ELF-1 (cell line): ENCODE measurements at places on chromosomes 3 and 15.
A peak's percentile ranks its signal among the peaks of the same experiment; 100 is the strongest.

DNA sequence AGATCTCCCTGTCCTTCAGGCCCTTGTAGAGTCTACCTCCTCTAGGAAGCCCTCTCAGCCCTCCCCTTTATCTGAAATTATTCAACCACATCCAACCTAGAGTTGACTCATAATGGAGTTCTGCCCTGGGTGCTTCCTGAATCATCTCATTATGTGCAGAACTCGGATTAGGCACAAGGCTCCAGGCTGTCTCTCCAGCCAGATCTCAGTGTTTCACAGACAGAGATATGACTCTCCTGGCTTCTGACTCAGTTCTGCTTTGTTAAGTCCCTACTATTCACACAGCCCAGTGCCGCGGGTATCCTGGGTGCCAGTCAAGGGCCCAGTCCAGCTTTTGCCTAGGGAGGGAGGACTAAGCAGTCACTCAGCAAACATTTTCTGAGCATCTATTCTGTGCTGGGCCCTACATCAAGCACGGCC is 9.3 kb downstream of the STRA6 start:
- DNase-seq = no peak

DNA sequence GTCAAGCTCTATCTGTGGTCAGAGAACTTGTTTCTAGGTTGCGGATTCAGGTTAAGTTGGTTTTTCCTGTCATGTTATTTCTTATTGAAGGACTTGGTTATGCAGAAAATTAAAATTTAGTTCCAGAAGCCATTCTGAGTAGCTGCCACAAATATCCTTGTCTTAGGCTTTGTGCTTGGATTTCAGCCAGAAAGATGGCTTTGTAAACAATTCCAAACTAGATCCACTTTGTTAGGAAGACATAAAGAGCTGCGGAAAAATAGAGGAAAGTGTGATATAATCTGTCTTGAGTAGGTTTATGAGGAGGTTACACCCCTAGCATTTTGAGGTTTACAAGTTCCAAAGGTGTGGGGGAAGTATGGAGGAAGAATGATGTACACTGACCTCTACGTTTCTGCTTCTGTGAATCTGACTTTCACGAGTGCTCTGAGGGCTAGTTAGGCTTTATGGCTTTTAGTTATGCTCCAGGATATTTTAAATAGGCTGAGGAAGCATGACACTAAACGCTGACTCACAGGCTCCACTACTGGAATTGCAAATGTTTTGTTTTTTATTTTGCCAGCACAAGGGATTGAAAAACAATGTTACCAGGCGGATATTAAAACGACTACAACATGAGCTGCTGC is 46.3 kb upstream of the UTS2B start:
- no peak for DNase-seq

DNA sequence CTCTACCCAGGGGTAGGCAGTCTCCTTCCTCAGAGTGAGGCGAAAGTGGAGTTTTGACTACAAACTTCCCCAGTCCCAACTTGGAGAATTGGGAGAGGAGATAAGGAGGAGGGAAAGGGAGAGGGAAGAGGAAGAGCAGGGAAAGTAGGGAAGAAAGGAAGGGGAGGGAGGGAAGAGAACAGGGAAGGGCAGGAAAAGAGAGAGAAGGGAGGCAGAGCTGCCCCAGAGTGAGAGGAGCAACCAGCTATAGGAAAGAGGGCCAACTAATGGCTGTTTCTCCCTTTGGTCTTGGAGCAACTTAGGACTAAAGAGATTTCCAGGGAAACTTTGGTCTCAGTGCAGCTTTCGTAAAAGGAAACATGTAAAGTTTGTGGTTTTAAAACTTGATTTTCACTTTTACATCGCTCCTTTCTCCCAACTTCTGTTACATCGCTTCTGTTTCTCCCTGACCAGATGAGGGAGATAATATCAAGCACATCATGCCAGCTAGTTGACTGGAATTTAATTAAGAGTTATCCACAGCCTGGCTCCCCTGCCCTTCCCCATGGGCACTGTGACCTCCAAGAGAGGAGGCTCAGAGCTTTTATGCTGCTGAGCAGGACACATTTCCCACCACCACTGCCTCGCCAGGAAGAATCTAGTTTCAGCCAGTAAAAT is 1.4 kb downstream of the CA12 start:
- DNase-seq = no peak

GRCh38 chr3:129542747-129543146 is 228 bp upstream of the H1-8 start:
- no peak for DNase-seq

GRCh38 chr3:41933154-41933676 is 28.7 kb downstream of the ULK4 start:
- no peak for DNase-seq

DNA sequence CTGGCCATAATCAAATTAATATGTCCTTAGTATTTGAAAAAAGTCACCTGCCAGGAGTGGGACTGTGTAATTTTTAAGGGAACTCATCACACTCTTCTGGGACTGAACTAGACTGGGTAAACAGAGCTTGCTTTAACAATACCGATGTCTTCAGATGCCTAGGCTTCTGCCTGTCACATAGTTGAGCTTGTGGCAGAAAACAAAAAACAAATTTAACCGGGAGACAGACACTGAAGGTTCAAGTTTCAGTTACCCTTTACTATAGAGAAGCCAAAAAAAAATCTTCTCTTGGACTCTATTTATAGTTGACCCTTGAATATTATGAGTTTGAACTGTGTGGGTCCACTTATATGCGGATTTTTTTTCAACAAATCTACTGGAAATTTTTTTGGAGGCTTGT is 10.8 kb downstream of the PPP1R2 start:
- DNase-seq = no peak

DNA sequence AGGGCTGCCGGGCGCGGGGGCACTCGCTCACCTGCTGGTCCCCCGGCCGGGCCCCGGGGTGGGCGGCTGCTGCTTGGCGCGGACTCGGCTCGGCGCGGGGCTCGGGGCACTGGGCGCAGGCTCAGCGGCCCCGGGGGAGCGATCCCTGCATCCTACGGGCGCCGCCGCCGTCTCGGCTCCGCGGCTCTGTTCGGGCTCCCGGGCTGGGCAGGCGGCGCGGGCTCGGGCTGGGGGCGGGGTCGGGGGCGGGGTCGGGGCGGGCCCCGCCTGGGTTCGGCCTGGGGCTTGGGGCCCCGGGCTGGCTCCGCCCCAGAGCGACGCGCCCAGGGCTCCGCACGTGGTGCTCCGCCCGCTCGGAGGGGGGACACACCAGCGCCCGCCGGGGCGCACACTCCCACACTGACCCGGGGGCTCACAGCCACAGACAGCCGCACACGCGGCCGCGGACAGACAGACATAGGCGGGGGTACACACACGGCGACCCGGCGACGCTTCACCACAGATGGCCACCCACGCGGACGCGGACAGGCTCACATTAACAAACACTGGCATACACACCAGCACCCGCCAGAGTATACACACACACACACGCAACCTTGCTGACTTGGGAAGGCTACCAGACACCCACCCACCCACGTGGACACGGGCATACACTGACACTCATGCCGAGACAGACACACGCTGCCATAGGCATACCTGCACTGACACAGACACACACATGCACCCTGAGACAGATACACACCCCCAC is at the start of gene SCN5A:
Gene SCN5A (minus strand): TSS at position 188 of the 748 bp plus-strand sequence. CDS start 16,380 bp downstream, outside the sequence.
- peak; percentile 28 for DNase-seq

- no peak for DNase-seq
Measured at GRCh38 chr3:32556332-32556731, 14.3 kb downstream of the DYNC1LI1 start.

DNA sequence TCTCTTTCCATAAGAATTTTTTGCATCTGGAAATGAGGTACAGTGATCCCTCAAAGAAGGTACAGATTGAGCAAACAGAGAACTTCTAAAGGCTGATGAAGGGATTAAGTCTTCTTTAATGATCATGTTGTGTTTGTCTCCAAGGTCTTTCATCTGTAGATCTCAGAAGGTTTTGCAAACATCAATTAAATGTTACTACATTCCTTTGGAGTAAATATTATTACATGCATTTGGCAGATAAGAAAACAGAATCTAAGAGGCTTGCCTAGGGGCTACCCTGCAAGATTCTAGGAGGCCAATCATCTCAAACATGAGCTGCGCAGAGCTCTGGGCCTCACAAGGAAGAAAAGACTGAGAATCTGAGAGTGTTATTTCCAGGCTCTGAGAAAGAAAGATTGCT is 70.9 kb upstream of the LPP start:
- DNase-seq = no peak

DNA sequence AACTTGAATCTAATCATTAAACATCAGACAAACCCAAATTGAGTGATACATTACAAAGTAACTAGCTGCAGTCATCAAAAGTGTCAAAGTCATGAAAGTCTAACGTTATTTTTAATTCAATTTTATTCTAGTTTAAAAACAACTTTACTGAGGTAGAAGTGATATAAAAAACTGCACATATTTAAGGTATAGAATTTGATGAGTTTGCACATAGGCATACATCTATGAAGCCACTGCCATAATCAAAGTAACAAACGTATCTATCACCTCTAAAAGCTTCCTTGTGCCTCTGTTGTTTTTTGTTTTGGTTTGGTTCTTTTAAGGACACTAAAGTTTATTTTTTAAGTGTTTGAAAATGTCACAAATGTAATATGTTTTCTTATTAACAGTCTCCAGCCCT is 130.9 kb downstream of the DLG1 start:
- no peak for DNase-seq

- no peak for DNase-seq
Measured at GRCh38 chr3:115576325-115576875, 46.9 kb upstream of the GAP43 start.

GRCh38 chr3:14768182-14768790 is 50.5 kb upstream of the FGD5 start:
- no peak for DNase-seq

DNA sequence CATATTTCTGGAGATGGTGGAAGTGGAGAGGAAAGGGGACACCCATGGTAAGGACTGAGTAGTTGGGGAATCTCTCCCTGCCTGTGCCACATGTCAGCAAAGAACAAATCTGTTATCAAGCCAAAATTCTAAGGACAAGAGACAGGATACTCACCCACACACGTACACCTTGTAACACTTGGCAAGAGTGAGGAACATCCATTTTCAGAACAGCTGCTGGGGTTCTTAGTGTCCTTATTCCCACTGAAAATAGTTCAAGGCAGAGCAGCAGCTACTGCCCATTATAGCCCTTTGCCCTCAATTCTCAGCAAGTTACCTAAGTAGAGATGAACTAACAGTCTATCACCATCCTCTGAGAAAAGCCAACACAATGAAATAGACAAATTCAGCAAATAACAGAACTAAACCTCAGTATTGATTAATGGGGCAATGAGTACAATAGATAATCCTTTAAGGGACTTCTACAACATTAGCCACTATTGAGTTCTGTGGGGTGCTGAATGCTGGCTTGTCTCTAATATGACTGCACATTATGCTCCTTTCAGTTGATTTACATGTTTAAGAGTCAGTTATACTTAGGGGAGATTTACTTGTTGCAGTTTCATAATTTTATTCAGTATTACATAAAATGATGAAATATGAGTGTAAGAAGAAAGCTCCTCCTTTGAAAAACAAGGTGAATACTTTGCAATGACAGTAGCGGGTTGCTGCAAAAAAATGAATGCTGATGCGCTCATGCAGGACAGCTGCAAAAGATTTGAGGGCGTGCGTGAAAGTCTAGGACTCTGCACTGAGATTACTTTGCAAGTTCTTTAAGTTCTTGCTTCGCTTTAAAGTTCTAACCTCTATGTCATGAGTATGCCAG is 22.4 kb downstream of the SENP5 start:
- no peak for DNase-seq

GRCh38 chr3:152891678-152892077 is 56.7 kb downstream of the P2RY1 start:
- DNase-seq = no peak

DNA sequence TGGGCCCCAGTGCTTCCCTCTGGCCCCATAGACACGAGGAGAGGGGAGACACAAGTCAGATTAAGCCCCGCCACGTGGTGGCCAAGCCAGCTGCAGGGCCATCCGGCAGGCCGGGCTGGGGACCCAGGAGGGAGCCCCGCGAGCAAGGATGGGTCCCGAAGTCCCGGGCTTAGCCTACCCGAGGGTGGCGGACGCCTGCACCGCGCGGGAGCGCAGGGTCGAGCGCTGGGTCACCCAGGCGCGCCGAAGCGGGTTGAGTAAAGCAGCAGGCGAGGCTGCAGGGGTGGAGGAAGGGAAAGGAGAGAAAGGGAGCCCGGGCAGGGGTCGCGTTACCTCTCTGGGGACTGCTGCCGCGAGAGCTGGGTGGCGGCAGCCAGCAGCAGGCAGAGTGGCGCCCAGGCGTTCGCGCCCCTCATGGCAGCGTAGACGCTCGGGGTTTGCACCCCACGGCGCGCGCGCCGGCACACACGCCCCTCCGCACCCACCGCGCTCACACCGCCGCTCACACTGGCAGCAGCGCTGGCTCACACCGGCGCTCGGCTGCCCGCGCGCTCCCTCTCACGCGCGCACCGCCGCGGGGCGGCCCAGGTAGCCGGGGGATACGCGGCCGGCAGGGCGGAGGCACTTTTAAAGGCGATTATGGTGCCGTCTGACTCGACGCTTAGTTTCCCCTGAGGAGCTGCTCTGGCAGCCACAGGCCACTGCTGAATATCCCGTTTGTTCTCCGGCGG is at the start of gene PCOLCE2:
Gene PCOLCE2 (minus strand): TSS at position 603 of the 731 bp plus-strand sequence. CDS start 187 bp downstream, at position 416.
- peak; percentile 81 for DNase-seq

DNA sequence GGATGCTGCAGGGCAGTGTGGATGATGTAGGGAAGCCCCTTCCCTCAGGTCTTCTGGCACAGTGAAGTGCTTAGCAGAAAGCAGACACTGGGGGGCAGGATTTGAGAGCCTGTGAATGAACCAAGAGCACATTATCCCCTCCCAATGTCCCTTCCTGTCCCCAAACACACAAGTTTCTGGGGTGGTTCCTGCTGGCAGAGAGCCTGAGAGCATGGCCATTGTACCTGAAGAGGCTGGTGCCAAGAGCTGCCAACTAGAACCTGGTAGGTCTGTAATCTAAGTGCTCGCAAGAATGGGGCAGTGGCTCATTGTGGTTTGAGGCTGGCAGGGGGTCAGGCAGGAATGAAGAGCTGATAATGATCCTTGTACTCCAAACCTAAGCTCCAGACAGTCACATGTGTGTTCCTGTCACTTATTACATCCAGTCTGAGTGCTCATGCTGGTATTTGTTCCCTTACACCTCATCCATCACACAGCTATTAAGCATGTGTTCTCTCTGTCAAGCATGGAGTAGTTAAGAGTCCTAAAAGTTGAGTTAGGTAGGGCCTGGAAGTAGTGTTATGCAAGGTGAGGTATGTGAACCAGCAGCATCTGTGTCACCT is 6.7 kb upstream of the CCR1 start:
- DNase-seq = peak; percentile 45

DNA sequence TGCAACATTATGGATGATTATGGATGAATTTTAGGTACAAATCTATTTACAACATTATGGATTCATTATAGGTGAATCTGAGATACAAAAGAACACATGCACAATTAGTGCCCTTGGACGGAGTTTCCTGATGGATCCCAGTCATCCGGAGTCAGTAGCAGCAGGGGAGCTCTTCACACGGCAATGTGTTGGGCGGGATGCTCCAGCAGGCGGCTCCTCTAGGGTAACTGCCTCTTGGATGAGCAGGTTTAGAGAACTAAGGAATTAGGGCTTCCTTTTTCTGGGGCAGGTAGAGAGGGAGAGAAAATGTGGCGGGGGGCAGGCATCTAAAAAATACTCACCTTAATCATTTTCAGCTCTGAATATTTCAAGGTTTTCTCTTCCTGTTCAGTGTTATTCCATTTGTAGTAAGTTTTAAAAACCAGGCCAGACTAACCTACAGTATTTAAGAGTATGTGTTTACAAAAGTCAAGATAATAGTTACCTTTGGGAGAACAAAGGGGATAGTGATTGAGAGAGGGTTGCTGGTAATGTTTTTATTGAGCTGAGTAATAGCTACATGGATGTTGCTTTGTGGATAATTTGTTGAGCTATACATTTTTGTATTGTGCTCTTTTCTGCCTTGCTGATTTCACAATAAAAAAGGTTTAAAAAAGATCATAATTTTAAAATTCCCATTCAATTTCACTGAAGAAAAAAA is 27.4 kb upstream of the GOLM2 start:
- peak; percentile 68 for DNase-seq

- DNase-seq = peak; percentile 36
Measured at GRCh38 chr15:72998226-72998625, 54.0 kb upstream of the NEO1 start.
